ENCODE measurements at places on chromosomes 5 and 9.

GRCh38 chr9:37668116-37668601 lies 17.4 kb downstream of the FRMPD1 start:
- no peak for DNase-seq

- no peak for DNase-seq
These were observed 296.5 kb upstream of the DMAC1 start for GRCh38 chr9:8096091-8096490.

GRCh38 chr9:113475992-113476391 lies 12.5 kb downstream of the RGS3 start:
- DNase-seq: no peak

- no peak for DNase-seq
These were observed 5.4 kb downstream of the PCAT7 start for GRCh38 chr9:94560237-94560636.

DNA sequence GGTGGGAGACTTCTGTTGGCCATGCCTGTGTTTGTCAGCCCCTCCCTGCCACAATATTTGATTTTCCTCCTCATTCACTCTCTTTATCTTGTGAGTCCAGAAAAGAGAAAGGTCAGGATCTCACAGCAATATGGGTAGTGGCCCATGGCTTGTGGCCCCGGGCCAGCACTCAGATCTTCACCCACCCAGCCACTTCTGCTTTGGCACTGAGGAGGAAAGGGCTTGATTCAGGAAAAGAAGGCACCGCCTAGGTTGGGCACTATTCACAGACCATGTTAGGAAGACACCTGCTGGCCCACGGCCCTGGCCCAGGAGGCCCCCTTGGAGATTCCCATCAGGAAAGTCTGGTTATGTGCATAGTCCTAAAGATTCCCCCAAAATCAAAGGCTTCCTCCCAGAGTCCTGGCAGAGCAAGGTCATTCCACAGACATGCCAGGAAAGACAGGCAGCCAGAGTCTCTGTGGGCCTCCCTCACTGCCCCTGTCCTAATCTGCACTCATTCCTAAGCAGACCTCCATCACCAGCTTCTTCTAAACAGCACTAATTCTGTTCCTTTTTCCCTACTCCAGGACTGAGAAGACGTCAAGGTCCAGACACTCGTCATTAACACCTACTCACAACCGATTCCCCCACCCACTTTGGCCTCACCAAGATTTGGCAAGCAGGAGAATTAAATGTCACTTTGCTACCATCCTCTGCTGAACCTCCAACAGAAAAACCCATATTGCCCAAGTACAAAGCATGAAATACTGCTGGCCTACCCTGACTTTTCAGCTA lies 179.3 kb downstream of the DEPDC1B start:
- no peak for DNase-seq

DNA sequence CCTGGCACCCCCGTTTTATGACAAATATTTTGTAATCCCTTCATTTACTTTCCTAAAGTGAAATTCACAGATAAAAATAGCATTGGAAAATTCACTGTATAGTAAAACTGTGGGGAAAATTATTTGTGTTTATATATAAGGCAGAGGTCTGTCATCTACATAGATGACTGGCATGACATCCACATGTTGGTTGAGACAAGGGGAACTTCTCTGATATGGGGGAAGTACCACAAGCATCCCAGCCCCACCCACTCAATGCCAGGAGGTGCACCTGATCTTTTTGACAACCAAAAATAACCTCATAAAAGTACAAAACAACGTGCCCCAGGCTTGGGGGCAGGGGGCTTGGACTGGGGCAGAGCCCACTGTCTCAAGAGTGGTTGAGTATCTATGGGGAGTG lies 6.3 kb upstream of the TDRD7 start:
- no peak for DNase-seq

DNA sequence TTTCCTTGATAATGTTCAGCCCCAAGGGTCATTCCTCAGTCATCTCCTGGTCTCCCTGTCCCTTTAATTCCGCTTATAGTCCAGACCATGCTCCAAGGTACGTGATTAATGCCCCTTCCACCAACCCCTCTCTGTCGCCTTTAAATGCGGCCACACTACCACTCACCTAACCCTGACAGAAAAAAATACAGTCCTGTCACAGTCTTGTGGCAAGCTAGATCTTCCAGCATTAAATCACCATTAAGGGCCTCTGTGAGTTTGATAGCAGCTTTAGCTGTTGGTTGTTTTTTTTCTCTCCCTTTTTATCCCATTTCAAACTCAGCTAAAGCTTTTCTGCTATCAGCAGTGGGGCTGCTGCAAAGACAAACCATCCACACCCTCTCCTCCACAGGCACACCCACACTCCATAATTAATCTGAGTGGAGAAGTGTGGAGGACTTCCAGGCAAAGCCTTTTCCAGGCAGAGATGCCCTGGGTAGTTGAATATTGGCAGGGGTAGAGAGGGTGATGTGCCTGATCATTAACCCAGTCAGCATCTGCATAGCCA lies 522.7 kb upstream of the CLINT1 start:
- no peak for DNase-seq

DNA sequence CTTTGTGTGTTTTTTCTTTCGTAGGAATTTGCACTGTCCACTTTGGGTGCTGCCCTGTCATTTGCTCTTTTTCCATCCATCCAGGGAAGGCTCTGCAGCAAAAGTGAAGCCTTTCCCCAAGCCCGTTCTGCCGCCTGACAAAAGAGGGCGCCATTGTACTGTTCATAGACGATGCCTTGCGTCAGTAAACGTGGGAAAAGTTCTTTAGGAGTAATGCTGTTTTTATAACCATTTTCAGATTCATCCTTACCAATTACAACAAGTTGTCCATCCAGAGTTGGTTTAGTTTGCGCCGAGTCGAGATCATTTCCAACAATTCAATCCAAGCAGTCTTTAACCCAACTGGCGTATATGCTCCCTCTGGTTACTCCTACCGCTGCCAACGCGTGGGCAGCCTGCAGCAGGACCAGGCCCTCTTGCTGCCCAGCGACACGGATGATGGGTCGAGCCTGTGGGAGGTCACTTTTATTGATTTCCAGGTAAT lies 34.3 kb upstream of the RPS23 start:
- DNase-seq: peak; percentile 9

GRCh38 chr5:175752826-175753535 lies 95.1 kb downstream of the HRH2 start:
- DNase-seq: no peak

- no peak for DNase-seq
These were observed 101.9 kb upstream of the TRIM32 start for GRCh38 chr9:116585204-116585603.
